Sigmoid colon (tissue), 7 donors: ENCODE measurements at places on chromosomes 11 and 22. TPM values are rescaled to one million over a fixed set of nuclear protein-coding genes. Genes with fewer than 3 reads are reported as not detected.

GRCh38 chr11:106988151-106989077 is 29.9 kb downstream of the GUCY1A2 start:
- no peak for DNase-seq

DNA sequence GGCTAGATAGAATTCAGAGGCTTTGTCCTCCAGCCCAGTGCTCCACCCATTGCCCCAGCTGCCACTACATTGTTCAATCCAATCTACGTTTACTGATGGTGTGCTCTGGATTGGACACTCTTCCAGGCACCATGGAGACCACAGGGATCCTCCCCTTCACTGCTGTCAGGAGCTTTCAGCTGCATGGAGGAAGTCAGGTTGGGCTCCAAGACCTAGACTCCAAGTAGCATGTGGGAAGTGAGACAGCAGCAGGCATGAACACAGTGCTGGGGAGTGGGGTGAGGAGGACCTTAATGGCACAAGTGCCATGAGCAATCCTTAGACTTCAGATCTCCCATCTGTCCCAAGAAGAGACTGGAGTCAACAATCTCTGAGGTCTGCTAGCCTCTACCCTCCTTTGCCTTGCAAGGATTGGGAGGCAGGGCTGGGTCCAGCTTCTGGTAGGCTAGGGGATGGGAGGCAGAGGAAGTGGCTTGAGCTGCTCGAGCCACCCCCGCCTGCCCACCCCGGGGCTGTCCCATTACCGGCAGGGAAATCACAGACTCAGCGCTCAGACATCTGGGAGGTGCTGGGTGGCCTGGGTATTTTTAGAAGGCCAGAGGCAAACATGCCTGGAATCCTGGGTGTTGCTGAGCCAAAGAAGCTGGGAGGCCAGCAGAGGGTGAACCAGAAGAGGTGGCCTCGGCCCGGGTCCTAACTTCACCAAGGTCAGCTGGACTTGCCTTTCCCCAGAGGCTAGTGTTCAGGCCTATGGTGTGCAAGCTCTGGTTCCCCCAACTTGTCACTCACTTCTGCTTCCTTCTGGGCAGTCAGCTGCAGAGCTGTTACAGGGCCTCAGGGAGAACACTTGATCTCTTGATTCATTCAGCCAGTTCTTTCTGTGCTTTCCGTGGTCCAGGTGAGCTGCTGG is 15.2 kb upstream of the FCHSD2 start:
- peak; percentile 62 for DNase-seq

DNA sequence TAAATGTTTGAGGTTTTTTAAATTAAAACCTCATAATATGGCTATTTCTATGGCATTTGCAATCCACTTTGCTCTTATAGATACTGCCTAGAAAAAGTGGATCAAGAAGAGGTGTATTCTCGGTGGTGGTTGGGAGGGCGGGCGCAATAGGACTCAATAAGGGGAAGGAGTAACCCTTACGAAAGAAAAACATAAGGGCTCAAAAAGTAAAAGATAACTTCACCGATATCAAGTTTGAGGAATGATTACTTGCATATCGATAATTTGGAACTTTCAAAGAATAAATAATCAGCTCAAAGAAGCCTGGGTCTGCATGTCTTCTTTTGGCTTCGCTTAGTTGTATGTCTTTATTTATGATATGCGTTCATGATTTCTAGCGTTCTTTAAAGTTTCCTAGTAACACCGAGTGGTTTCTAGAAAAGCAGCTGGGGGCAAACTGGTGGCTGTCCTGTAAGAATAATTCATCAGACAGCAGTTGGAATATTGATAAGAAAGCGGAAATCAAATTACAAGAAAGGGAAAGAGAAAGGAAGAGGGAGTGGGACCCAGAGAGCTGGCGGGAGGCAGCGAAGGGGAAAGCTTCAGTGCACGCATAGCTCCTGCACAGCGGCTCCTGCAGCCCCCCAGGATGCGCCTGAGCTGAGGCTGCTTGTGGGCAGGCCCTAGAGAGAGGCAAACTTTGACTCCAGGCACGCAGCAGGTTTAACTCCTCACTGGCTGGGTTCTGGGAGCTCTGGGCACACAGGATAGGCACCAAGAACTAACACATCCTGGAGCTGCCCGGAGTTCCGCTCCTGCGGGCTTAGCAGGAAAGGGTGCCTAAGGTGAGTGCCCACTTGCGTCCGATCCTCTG is 9.1 kb upstream of the FLI1 start:
- no peak for DNase-seq

DNA sequence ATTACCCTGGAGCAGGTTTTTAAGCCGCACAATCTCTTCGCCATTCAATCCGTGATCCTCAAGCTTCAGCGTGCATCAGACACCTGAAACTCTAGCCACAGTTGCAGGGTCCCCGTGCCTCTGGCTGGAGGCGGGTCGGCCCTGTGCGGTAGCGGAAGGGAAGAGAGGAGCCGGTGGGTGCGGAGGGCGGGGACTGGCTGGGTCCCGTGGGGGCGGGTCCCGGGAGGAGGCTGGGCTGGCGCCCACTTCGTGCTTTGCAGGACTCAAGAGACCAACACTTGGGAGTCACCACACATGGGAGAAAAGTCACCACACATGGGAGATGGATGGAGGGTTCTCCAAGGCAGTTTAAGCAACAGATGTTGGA is 772 bp downstream of the C22orf15 start:
- DNase-seq = no peak

DNA sequence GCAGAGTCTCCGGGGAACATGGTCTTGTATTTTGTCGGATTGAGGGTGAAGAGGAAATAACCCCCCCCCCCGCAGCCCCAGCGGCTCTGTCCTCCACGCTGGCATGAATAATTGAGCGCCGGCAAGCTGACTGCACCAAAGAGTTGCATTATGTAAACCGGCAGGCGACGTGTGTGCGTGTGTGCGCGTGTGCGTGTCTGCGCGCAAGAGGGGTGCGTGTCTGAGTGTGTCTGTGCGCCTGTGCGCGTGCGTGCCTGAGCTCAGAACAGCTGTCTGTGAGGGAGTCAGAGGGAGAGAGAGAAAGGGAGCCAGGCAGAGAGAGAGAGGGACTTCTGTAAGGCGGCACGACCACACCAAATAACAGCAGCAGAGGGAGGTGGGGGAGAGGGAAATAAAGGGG is 94.4 kb downstream of the SCN3B start:
- peak; percentile 78 for DNase-seq

DNA sequence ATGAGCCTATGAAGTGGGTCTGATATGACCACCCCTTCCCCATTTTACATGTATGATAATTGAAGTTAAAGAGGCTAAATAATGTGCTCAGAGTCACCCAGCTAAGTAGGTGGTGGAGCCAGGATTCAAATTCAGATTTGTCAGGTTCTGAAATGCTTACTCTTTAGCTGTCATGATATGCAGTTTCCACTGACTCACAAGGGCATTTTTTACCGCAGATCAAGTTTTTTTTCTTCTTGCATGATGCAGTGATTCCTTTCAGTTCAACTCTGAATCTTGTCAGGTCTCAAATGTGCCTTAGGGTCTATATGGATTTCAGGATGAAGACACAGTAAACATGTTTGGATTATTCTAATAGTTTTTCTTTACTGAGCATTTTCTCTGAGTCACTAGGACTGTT is 12.6 kb upstream of the TRIM44 start:
- DNase-seq = no peak

DNA sequence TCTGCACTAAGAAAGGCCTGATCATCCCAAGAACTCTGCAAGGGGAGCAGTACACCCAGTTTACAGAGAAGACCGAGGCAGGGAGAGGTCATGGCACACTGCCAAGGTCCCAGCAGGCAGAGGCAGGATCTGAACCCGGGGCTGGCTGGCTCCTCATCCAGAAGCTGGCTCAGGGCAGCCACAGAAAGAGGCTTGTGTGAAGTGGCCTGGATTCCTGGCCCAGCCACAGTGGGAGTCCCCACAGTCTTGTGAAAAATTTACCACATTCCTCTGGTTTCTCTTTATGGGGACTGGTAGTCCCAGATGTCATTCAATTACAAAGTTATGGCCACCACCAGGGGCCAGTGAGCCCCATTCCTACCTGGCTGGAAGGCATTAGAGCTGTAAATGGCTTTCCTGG is 440.5 kb downstream of the MIAT start:
- DNase-seq = no peak

DNA sequence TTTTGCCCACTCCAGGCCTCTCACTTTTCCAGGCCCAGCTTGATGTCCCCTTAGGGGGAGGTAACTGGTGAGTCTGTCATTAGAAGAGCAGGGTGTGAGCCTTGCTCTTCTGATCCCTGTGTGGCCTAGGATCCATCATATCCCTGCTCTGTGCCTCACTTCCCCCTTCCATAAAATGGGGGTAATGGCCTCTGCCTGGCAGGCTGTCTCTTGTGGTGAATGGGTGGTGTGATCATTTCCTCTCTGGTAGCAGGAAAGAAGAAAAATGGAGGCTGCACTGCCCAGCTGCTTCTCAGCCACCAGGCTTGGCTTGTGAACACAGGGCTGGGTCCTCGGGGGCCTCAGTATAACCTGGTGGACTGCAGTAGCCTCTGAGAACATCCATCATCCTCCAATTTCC is 5.6 kb downstream of the ARHGEF17 start:
- DNase-seq = no peak

The CBX6 gene
- 5.1 TPM for polyA plus RNA-seq

The RNH1 gene
- 108 TPM for polyA plus RNA-seq
